WTC11 (cell line): ENCODE measurements at places on chromosomes 5 and 9.

DNA sequence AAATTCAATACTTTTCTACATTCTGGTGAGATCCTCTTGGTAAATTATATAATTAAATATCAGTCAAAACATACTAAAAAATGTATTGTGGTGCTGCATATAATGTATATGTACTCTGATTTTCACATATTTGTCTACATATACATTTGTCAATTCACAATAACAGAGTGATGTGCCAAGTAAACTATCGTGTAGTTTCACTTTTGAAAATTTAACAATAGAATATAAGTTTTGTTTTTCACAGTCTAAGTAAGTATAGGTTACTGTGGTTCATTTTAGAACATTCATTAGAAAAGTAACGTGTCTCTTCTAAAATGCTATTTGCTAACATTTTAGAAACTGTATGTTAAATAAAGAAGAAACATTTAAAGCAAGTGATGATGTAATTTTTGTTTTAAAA, 73.6 kb downstream of the NR3C1 start:
- no peak for DNase-seq

- DNase-seq, result no peak
Measured at GRCh38 chr9:137032858-137033257, 970 bp upstream of the FUT7 start.

DNA sequence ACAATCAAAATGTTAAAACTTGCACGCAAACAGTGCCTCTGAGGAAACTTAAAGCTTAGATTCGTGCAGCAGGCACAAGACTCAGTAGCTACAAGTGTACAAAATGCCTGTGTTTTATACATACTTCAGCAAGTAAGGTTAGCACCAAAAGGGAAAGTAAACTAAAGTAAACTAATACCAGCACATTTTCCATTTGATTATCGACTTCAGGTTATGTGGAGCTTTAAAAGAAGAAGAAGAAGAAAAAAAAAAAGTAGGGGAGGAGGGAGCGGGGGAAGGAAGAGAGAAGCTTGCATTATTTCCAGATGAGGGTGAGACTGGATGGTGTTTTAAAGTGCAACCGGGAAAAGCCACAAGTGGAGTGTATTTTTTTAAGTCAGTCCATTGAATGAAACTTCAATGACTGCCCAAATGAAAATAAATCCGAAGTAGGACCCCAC, 596 bp upstream of the ADAMTS6 start:
- no peak for DNase-seq

GRCh38 chr9:112200711-112201110, 25.6 kb upstream of the SUSD1 start:
- DNase-seq, result no peak

DNA sequence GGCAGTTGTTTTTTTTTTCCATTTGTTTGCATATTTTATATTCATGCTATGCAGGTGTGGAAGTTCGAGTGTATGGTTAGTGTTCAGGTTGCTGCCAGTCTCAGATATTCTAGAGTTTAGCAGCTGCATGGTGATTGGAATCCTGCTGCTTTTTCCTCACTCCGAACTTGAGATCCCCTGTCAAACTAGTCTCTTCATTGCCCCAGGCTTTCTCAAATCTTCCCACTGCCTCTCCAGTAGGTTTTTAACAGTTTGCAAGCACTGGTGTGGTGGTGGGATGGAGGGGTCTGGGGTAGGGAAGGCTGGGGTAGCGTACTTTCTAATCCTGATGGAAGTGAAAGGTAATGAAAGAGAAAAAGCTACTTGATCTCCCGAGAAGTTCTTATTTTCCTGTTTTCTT, 112.9 kb downstream of the CHSY3 start:
- no peak for DNase-seq

- DNase-seq, result no peak
Measured at GRCh38 chr9:102841376-102841775, 153.8 kb upstream of the CYLC2 start.

DNA sequence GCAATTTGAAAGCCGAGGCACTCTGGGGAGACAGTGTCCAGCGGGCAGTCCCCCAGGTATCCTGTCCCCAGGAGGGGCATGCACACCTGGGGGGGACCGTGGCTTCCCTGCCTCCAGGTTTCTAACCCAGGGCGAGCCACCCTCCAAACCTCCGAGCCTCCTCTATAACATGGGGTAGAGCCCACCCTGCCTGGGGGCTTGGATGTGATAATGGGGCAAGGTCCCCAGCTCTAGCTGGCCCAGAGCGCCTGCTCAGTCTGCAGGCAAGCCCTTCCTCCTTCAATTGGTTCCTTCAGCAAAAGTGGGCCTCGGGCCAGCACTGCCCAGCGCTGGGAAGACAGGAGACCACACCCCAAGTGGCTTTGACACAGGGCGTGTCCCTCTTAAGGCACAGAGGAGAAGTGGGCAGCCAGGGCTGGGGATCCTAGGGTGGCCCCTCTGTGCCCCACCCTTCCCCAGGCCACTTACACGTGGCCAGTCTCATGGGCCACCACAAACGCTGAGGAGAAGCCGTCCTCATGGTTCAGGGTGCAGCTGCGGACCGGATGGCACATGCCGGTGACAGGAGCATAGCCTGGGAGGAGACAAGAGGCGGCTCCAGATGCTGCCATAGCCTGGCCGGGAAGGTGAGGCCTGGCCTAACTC, 94.3 kb downstream of the ZNF354C start:
- peak; percentile 4 for DNase-seq
